ENCODE measurements at places on chromosomes 7 and 10.

DNA sequence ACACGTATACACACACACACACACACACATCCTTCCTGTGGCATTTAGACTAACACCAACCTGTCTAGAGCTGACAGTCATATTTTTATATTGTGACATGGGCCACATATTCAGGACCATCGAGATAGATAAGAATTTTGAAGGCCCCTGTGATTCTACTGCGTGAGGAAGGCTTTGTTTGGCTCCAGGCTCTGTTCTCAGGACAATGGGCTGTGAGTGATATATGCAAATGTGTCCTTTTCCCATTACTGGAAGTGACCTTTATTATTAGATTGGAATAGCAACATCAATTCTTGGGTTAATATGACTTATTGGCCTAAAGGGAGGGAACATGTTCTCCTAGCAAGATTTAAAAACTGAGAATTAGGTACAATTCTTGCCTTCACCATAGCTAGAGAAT lies 156.1 kb downstream of the SPAG6 start:
- no peak for DNase-seq

DNA sequence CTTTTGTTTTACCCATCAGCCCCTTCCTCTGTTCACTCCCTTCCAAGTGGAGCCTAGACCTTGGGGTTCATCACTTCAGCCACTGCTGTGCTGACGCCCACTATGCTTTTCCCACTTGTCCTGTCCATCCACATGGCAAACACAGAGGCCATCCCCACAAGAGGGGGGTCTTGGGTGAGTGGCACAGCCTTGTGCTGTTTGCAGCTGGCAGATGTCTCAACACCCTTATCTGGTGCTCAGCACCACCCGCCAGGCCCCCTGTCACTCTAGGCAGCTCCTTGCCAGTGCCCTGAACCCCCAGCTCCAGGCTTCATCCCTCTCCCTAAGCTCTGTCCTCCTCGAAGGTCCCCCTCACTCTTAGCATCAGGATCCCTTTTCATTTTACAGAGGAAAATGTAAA lies 13.1 kb downstream of the BLVRA start:
- DNase-seq = no peak

DNA sequence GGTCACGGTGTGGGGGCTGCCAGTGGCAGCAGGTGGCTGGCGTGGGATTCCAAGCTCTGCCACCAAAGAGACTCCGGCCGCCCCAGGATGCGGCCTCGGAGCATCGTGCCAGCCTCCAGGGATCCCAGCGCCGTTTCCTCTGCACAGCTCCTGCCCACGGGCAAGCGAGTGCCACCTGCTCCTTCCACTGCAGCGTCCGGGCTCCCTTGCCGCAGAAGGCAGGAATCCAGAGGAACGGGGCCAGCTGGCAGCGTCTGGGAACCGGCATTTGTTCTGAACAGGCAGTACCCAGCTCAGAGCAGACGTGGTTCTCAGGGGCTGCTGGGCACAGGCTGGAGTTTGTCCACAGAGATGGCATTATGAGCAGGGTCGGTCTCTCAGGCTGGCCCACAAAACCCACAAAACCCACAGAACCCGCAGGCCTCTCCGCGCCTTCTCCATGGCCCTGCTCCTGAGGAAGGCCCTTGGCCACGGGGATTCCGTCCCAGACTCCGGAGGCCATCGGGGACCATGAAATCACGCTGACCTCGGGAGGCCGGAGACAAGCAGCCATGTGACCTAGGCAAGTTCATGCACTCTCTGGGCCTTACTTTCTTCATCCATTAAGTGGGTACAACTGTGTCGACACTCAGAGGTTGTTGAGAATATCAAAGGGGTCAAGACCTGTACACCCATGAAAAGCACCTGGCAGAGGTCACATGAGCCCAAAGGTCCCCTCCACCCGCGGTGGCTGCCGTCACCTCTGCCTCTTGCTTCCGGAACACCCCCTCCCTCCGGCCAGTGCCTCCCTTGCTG lies 72.1 kb upstream of the TNRC18 start:
- no peak for DNase-seq

- no peak for DNase-seq
These were observed 76.5 kb downstream of the AFAP1L2 start for GRCh38 chr10:114327537-114328440.

DNA sequence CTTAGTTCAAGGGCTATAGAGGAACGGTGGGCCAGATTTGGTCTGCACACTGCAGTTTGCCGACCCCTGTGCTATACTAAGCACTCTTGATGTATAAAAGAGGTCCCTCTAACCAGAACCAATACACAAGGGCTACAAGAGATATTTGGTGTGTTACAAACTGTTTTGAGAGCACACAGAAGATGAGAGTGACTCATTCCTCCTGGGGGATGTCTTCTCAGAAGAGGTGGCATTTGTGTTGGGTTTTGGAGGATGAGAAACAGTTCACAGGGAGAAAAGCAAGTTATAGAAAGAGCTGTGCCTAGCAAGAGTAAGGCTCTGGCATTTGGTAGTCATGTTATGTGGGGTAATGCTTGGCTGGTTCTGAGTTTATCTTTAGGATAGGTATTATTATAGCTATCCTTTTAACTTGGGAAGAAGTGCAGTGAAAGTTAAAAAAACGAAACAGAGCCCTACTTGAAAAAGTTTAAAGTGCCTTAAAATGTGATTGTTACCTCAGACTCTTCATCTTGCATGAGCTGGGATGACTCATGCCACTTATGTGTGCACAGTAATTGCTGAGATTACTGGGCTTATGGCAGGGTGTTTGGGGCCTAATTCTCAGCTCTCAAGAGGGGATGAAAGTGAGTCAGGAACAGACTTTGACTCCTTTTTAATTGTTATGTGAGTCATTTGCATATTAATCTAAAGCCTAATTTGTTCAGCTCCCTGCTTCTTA lies 160.4 kb downstream of the KIF20B start:
- no peak for DNase-seq
